HL-60 (cell line): ENCODE measurements at places on chromosomes 1 and 21.
A peak's percentile ranks its signal among the peaks of the same experiment; 100 is the strongest.

DNA sequence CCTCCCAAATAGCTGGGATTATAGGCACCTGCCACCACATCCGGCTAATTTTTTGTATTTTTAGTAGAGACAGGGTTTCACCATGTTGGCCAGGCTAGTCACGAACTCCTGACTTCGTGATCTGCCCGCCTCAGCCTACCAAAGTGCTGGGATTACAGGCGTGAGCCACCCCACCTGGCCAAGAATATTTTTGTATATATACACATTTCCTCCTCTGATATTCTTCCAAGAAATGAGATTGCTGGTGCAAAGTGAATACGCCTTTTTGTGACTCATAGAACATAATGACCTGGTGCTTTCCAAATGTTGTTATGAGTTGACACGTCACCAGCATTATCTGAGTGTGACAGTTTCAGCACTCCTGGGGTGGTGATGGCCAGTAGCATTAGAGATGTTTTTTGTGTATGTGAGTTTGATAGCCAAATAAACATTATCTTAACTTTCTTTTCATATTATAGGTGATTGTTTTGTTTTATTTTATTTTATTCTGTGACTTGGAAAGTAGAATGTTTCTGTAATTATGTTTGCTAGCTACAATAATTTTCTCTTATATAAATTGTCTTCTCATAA is 54.9 kb downstream of the KCNK1 start:
- DNase-seq = no peak

GRCh38 chr21:19440792-19441655 is 1037.4 kb upstream of the TMPRSS15 start:
- no peak for DNase-seq

GRCh38 chr1:226223786-226224244 is 351 bp downstream of the MIXL1 start:
- DNase-seq = peak; percentile 3

DNA sequence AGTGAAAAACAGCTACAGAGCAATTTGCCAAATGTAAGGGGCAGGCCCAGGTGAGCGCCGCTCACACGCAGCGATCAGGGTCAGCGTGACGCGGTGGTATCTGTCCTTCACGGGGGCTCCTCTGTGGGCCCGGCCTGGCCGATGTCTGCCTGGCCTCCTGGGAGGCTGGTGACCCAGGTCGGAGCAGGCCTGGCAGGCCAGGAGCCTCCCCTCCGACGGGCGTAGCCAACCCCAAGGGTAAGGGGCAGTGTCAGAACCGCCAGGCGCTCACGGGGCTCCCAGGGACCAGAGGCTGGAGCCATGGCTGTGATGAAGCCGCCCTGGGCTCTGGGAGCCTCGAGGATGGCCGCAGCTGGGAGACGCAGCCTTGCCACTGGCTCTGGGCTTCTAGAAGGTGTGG is 72.1 kb downstream of the MORN1 start:
- DNase-seq = no peak

GRCh38 chr1:157131281-157131680 is 6.9 kb downstream of the ETV3 start:
- DNase-seq = no peak

GRCh38 chr1:90614872-90615271 is 102.2 kb downstream of the BARHL2 start:
- no peak for DNase-seq

- no peak for DNase-seq
Measured at GRCh38 chr1:59967141-59967697, 40.6 kb upstream of the CYP2J2 start.

GRCh38 chr1:55203064-55203463 is 12.1 kb downstream of the USP24 start:
- no peak for DNase-seq

- DNase-seq = no peak
Measured at GRCh38 chr1:38063616-38064015, 17.0 kb upstream of the POU3F1 start.

DNA sequence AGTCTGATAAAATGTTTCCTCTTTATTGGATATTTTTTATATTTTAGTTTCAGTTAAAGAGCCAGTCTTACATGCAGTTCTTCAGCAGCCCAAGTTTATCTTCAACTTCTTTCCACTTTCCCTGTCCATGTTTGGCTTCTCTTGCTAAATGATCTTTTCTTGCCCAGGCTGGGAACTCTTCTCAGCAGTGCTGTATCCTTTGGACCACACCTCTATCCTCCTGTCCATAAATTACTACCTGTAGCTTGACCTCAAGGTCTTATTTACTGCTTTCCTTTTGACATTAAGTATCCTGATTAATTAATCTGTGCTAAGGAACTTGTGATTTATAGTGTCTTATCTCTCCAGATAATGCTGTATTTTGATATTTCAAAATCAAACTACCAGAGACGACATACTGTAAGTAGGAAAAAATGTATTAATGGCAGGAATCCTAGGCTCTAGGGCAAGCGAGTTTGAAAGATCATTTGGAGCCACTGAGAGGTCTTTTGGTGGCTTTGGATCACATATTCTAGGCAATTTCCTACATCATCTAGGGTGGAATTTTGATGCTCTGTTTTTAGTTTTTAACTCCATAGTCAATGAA is 20.5 kb upstream of the PDC start:
- no peak for DNase-seq

- DNase-seq = no peak
Measured at GRCh38 chr1:166906647-166907046, 30.6 kb upstream of the TADA1 start.

DNA sequence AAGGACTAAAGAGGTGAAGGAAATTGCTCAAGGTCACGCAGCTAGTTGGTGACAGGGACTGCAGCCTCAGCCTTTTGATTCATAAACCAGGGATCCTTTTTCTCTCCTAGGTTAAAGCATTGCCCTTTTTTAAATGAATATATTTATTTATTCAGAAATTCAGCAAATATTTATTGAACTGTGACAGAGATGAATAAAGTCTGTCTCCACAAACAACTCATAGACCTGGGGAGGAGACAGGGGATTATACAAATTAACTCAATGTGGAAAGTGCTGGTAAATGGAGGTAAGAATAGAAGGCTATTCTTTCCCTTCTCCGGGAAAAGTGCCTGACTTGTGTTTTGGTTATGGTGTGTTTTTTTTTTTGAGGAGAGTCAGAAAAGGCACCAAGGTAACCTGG is 110.7 kb downstream of the ROR1 start:
- DNase-seq = no peak

DNA sequence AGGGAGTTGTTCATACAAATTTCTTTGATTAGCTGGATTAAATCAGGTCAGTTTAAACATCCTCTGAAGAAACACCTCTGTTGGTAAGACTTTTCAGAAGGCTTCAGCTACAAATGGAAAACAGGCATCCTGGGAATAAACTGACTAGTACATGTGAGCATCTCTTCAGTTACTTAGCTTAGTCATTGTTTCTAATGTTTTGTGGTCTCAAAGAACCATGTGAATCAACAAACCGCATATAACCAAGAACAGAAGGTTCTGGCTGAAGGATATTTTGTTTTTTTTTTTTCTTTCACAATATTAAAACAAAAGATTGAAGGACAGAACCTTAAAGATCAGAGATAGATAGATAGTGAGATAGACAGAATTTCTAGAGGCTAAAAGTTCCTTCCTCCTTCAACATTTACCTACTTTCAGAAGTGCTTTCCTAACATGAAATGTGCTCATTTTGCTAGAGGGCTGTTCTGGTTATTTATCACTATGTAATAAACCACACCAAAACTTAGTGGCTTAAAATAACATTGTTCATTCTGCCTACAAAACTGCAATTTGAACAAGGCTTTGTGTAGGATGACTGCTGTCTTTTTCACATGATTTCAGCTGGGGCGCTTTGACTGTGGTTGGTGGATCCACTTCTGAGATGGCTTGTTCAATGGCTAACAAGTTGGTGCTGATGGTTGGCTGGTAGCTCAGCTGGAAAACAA is 119.8 kb upstream of the PTGFR start:
- no peak for DNase-seq

DNA sequence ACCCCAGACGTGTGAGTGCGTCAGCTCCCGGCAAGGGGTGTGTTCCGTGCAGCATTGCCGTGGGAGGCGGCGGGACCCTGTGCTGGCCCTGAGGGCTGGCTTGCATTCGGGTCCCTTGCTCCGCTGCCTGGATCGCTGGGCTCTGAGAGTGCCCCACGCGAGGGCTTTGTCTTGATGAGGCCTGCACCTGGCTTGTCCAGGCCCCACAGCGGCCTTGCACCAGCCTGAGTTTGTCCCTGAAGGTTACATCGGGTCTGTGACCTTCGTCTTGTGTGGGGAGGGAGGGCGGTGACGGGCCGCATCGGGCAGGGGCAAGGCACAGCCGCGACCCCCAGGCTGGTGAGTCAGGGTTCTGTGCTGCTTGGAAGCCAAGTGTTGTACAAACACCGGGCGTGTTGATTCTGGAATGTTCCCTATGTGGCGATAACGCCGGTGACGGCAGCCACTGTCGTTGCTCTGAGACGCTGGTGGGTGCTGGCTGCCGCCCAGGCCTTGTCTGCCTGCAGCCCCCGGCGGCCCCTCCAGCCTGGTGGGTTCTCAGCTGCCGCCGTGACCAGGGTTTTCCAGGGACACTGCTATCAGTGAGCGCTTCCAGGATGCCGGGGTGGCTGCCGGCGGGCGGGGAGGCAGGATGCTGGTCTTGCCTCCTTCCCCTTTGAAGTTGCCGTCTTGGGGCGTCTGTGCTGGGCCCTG is 42.9 kb downstream of the SLX9 start:
- no peak for DNase-seq

GRCh38 chr1:20658166-20658915 is 2.8 kb downstream of the DDOST start:
- DNase-seq = no peak

GRCh38 chr1:78607944-78608343 is 12.3 kb upstream of the IFI44L start:
- no peak for DNase-seq

DNA sequence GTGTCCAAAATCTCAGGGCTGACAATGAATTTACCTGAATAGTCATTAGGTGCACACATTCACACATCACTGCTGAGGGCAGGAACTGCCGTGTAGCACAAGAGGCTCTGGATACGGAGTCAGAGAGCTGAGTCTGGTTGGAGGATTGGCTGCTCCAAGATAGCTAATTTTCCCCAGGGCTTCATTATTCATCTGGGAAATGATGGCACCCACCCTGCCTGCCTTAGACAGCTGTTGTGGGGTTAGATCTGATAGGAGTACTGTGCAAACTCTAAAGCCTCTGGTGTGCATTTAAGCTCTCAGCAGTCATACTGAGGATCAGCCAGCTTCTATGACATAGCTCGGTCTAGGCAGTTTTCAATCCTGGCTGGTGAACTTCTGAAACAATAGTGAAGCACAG is 67.0 kb downstream of the LMX1A start:
- DNase-seq = no peak

DNA sequence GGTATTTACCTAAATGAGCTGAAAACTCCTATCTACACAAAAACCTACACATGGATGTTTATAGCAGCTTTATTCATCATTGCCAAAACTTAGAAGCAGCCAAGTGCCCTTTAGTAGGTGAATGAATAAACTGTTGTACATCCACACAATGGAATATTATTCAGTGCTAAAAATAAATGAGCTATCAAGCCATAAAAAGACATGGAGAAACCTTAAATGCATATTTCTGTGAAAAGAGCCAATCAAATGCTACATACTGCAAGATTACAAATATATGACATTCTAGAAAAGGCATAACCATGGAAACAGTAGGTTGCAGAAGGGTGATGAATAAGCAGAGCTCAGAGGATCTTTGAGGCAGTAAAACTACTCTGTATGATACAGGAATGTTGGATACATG is 23.3 kb downstream of the ABCB10 start:
- DNase-seq = no peak

- DNase-seq = no peak
Measured at GRCh38 chr1:91876040-91876470, 9.9 kb downstream of the TGFBR3 start.

GRCh38 chr1:227321035-227321434 is 2.7 kb upstream of the CDC42BPA start:
- DNase-seq = peak; percentile 19

- no peak for DNase-seq
Measured at GRCh38 chr1:167450843-167451242, 67.5 kb downstream of the CD247 start.

GRCh38 chr1:110237386-110238152 is 27.5 kb downstream of the KCNC4 start:
- DNase-seq = peak; percentile 58

DNA sequence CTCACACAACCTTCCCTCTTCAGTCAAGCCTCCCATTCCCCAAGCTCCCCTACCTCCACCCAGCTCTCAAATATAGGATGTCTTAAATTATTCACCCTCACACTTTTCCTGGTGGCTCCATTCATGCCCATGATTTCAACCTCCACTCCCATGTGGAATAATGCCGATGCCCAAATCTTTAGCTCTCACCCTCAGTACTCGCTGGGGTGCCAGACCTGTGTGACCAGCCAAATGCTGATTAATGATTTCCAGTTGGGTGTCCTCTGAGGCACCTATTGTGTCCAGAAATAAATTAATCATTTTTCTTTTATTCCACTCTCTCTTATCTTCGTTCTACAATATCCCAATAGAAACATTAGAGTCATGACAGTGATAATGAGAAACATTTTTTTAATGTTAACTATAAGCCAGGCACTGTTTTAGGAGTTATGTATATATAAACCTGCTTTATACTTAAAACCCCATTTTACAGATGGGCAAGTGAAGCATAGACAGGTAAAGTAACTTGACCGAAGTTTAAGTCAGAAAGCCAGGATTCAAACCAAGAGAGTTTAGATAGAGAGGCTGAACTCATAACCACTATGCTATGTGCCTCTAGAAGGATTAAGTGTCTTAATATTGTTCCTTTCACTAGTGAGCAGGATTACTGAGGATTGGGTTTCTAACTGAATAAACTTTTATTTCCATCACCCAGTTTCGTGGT is 209.7 kb downstream of the DUSP10 start:
- DNase-seq = no peak

DNA sequence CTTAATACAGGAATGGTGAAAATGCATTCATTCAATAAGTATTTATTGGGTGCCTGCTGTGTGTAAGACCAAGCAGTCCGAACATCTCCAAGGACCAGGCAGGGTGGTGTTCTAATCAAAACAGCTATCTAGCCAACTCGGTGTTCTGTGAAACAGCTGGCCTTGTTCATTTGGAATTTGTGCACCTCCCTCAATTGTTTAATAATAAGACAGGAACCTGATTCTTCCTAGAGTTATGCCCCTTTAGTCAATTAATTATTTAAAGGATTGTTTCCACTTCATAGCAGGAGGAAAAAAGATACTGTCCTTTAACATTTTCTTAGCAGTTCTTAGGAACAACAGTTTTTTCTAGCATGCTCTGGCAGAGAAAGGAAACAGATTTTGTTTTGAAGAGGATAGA is 30.4 kb downstream of the S100A10 start:
- no peak for DNase-seq

GRCh38 chr1:46489638-46490405 is at the start of gene DMBX1:
TSS of gene DMBX1 (plus strand) at chr1:46489836. CDS start at chr1:46507011, 17,175 bp downstream.
- DNase-seq = no peak

- no peak for DNase-seq
Measured at GRCh38 chr1:61101536-61101935, 19.2 kb downstream of the NFIA start.

- DNase-seq = no peak
Measured at GRCh38 chr1:65458730-65459396, 38.4 kb downstream of the LEPR start.

- DNase-seq = no peak
Measured at GRCh38 chr1:67100833-67101232, 33.9 kb downstream of the C1orf141 start.

GRCh38 chr1:246544001-246544400 is 22.1 kb downstream of the TFB2M start:
- DNase-seq = no peak
